ENCODE measurements at places on chromosomes 1 and 21.

DNA sequence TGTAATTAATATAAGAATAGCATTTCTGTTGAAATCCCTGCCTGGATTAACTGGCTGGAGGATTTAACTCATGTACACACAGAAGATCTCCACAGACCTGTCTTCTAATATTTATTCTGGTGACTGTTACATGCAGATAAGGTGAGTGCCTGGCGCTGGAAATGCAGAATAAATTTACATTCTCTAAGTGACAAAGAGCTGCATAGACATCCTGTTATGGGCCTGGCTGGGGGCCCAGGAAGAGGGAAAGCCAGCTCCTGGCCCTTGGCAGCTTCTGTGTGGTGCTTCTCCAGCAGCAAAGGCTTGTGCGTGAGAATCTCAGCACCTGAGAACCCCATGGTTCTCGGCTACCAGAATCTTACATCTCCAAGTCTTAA lies 446.6 kb downstream of the PTPRU start:
- no peak for DNase-seq

DNA sequence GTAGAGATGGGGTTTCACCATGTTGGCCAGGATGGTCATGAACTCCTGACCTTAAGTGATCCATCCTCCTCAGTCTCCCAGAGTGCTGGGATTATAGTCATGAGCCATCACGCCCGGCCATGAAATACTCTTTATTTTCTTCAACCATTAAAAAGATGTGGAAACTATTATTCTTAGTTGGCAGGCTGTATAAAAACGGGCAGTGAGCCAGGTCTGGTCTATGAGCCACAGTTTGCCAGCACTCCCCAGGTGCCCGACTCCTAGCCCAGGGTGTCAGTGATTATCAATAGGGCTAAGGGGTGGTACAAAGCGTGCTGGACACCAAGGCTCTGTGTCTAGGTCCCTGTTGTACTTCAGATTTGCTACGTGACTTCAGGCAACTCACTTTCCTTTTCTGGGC lies 3.7 kb upstream of the TMEM61 start:
- DNase-seq, result no peak

GRCh38 chr1:96329121-96329520 lies 392.5 kb upstream of the PTBP2 start:
- no peak for DNase-seq

DNA sequence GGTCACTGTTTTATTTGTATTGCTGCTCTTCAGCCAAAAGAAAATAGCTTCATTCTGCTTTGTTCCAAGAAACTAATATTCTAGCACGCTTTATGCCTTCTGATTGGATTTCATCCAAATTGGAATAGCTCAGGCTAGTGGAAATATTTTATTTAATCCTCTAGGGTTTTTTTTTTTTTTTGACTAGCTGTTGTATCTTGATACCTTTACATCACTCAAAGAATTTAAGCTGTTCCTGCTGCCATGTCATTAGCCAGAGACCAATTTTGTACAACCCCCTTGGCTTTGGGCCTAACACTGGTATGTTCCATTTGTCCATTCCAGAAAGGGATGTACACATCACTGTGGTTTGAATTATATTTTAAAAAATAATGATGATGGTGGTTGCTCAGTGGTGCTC lies 103.0 kb downstream of the DISC1 start:
- no peak for DNase-seq

DNA sequence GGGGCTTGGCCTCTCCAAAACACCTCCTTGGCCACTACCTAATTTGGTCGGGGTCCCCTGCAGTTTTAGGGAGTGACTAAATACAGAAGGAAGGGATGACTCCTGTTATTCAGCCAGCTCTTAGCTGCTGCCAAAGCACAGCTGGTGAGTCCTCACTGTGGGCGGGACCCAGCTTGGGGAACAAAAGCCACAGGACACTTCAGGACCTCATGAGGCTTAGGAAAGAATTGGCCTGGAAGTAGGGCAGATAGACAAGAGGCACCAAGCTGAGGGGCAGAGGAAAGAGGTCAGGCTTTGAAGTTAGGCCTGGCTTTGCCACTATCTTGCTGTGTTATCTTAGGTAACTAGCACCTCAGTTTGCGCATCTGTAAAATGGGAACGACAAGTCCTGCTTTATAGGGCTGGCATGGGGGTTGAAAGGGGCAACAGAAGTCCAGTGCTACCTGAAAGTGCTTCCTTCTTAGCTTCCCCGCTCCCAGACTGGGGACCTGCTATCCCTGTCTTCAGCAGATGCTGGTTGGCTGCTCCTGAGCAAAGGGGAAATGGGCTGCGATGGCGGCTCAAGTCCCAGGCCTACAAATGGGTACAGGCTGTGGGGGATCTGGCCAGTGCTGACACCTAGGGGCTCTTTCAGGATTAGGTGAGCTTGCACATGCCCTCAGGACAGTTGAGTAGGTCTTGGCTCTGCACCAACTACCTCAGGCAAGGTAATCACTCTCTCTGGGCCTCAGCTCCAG lies 15.7 kb downstream of the IFI6 start:
- DNase-seq, result no peak

Measured in hypothalamus (tissue), 51 donors.